ENCODE measurements at places on chromosomes 7 and 10.

DNA sequence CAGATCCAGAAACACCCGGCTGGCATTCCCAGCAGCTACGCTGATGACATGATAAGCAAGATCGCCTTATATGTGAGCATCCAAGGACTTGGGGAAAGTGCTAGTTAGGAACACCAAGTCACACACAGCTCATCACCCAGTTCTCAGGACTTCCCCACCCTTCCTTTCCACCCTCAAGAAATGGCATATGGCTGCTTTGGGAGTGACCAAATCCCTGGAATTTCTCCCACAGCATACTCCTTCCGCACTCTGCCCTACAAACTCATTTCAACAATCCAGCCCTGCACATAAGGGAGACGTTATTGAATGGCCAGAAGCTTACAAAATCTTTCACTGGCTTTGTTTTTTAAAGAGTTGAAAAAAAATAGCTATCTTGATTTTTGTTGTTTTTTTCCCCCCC, 4.2 kb downstream of the ITIH5 start:
- DNase-seq = no peak

- DNase-seq = no peak
These were observed 205.2 kb downstream of the FAM107B start for GRCh38 chr10:14569274-14570060.

GRCh38 chr7:136807598-136807997, 60.9 kb upstream of the CHRM2 start:
- DNase-seq = no peak

GRCh38 chr7:112411186-112411795, 39.0 kb upstream of the IFRD1 start:
- no peak for DNase-seq

DNA sequence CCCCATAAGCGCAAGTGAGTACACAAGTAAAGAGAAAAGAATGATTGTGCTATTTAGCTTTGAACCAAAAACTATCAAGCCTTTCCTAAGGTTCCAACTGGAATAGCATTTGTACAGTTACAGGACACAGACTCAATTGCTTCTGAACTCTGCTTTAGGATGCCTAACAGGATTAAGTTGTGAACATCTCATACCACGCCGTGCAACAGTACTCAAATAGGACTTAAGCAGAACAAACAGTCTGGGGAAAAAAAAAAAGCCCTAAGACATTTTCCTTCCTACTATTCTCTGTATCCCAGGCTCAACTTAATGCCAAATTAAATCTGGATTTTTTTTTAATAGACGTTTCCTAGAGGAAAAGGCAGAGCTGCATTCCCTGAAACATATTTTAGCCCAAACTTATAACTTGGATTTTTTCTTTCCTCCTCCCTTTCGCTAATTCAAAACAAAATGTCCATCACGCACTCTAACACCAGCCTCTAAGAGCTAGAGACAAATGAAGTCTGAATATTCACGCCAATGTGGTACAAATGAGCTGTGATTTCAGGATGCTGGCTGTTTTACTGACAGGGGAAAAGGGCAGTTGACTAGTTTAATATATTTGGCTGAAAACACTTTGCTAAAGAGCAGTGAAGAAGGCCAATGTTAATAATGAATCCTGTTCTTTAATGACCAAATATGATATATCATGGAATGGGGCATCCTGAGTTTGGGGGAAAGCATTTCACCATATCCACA, 68.6 kb downstream of the CALD1 start:
- no peak for DNase-seq

- peak; percentile 40 for DNase-seq
These were observed 73.4 kb downstream of the SHH start for GRCh38 chr7:155738652-155739537.

- no peak for DNase-seq
These were observed 26.1 kb upstream of the ZNF365 start for GRCh38 chr10:62348029-62348428.

DNA sequence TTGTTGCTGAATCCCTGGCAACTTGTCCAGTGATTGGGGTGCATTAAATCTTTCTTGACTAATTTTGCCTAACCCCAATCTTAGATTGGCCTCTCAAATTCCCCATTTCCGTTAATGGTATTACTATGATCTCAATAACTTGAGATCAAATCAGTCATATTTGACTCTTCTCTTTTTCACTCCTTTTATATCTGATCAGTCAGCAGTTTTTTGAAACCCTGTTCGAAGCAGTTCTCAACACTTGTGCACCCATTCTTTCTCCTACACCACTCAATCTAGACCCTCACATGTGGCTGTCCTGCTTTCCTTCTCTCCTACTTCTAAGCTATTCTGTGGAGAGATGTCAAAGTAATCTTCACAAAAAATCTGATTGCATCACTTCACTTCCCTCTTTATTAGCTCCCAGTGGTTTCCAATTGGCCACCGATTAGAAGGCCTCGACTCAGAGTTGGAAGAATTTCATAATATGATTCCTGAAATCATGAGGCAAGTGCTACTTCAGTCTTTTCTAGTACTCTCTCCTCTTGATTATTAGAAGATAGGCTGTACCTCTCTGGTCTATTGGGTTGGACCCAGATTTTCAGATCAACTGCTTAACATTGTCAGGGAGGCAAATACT, 128.9 kb downstream of the ZNF365 start:
- DNase-seq = no peak

- DNase-seq = no peak
These were observed 17.6 kb upstream of the IMPDH1 start for GRCh38 chr7:128427289-128427891.

DNA sequence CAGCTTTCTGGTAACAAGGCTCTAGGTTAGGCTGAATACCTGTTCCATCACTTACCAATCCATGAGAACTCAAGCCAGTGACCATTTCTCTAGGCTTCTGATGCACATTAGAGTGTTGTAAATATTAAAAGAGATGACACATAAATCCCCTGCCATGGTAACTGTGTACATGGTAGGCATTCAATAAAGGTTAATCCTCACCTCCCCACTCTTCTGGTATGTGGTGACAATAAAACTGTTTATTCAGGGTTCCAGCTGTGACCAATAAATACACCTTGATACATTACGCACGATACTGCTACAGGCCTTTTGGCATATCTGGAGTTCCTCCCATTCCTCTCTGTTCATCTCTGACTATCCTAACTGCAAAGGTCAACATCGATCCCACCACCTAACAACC, 171.9 kb downstream of the SRPK2 start:
- no peak for DNase-seq

DNA sequence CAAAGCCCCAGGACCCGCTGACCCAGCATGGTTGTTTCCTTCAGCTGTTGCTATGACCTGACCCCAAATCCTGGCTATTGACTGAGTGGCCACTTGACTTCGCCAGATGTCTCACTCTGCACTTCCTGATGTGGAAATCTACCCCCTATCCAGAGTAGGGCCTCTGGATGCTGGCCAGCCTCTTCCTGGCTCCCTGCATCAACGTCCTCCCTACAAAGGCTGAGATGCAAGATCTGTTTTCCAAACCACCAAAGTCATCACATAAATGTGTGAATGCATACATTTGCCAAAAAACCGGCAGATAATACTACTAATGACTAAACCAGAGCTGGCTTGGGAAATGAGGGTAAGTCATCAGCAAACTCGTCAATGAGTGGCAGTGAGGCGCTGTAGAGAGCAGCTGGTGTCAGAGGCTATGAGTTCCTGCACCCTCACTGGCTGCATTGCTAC, 70.4 kb downstream of the PYROXD2 start:
- DNase-seq = no peak

GRCh38 chr7:47379629-47380324, 202.1 kb downstream of the TNS3 start:
- no peak for DNase-seq

- DNase-seq = no peak
These were observed 4.4 kb upstream of the MYL10 start for GRCh38 chr7:101633511-101633910.

DNA sequence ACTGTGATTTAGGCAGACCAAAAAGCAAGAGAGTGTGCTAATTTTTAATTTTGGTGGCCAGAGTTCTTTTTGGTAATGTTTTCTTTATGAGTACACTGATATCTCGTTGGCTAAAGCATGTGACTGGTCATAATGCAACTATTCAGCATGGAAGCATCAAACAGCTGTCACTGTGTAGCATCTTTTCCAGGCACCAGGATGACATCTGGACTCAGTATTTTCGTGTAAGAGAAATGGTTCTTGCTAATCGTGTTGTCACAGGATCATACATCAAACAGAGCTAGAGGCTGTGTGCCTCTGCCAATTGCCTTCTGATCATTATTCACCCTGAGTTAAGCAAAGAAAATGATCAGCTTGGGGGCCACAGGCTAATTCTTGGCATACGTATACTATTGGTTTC, 118.9 kb downstream of the SND1 start:
- DNase-seq = no peak

DNA sequence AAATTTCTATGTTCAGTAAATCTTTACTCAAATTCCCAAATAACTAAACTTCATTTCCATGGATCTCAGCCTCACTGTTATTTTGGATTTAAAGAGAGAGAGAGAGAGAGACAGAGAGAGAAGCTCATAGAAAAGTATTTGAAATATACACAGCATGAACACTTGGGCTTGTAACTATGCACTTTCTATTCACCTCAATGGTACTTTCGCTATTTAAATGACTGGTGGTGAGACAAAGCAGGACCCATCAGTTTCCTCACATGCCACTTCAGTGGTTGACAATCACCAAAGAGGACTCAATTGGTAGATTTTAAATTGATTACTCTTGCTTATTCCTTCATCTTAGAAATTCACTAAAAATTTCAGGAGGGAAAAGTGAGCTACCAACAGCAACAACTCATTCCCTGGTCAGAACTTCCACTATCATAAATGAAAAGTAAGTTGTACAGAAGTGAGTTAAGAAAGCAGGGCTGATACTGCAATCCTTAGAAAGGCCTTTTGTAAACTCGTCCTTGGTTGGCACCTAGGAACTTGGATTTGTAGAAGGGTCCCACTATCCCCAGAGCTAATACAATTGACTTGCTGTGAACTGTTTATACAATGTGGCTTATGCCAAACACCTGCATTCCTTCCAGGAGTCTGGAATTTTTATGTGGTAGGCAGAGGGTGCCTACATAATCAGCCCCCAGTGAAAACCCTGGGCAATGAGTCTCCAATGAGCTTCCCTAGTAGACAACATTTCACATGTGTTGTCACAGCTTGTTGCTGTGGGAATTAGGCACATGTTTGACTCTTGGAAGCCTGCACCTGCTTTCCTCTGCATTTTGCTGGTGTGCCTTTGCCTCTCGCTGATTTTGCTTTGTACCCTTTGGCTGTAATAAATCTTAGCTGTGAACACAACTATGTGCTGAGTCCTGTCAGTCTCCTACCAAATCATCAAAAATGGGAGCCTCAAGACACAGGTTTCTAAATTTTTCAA, 10.8 kb downstream of the ERLIN1 start:
- no peak for DNase-seq

- no peak for DNase-seq
These were observed 1085.4 kb upstream of the SORCS1 start for GRCh38 chr10:108249940-108250339.

GRCh38 chr7:26180792-26181198, 19.8 kb downstream of the HNRNPA2B1 start:
- DNase-seq = no peak

DNA sequence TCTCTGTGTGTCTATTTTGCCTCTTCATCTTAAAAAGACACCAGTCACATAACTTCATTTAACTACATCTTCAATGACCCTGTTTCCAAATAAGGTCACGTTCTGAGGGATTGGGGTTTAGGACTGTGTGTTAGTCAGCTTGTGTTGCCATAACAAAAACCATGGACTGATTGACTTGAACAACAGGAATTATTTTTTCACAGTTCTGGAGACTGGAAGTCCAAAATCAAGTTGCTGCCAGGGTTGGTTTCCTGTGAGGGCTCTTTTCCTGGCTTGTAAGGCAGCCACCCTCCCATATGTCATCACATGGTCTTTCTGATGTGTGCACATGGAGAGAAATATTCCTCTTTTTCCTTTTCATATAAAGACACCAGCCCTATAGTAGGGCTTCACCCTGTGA, 55.3 kb downstream of the REEP3 start:
- no peak for DNase-seq

GRCh38 chr10:70444744-70445143, 3.3 kb upstream of the NODAL start:
- DNase-seq = no peak

GRCh38 chr7:138608275-138608674, 92.9 kb downstream of the SVOPL start:
- no peak for DNase-seq

Data from activated CD4-positive, CD25-positive, alpha-beta regulatory T cell treated with anti-CD3 and anti-CD28 coated beads, Interleukin-2, amount 50 U/mL, for 72 hours (primary cell).